ENCODE measurements at places on chromosomes 4 and X. TPM values are rescaled to one million over a fixed set of nuclear protein-coding genes. Genes with fewer than 3 reads are reported as not detected.

- H3K27me3 ChIP-seq = no peaks in the 10 kb centered on the region
- no peaks in the 10 kb centered on the region for H3K36me3 ChIP-seq
- no peak overlapping the region for H3K27ac ChIP-seq
- no peak for DNase-seq
- H3K4me1 ChIP-seq = no peaks in the 10 kb centered on the region
These were observed 48.9 kb upstream of the SPIN3 start for GRCh38 chrX:57044245-57044644.

- H3K4me3 ChIP-seq = no peak overlapping the region
- no peaks in the 10 kb centered on the region for H3K27me3 ChIP-seq
- DNase-seq = no peak
- no peaks in the 10 kb centered on the region for H3K4me1 ChIP-seq
- no peak overlapping the region for H3K27ac ChIP-seq
These were observed 261.4 kb downstream of the DHX15 start for GRCh38 chr4:24322995-24323394.

GRCh38 chr4:139922406-139923024 lies 231.5 kb downstream of the MAML3 start:
- no peak for DNase-seq
- H3K4me1 ChIP-seq = peaks cover 66% of the 10 kb centered on the region
- no peak overlapping the region for H3K4me3 ChIP-seq

- H3K27ac ChIP-seq = no peak overlapping the region
- peaks cover 3% of the 10 kb centered on the region for H3K27me3 ChIP-seq
- H3K4me3 ChIP-seq = no peak overlapping the region
- no peaks in the 10 kb centered on the region for H3K36me3 ChIP-seq
- no peak for DNase-seq
- no peaks in the 10 kb centered on the region for H3K4me1 ChIP-seq
These were observed 276.7 kb upstream of the DIAPH2 start for GRCh38 chrX:96407981-96408380.

DNA sequence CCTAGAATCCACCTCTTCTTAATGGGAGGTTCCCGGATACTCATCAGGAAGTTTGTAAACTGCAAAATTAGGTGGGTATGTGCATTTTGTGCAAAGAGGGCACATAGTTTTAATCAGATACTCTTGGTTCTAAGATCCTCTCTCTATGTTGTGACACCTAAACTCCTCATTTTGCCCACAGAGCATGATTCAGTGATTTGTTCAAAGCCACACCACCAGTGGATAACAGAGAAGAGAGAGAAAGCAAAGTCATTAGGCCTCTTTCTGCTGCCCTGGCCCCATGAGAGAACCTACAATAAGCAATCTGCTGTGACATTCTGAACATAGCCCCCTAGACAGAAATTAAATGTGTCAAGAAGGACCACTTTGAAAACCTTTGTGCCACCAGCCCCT lies 72.3 kb upstream of the STIM2 start:
- DNase-seq = no peak
- no peak overlapping the region for H3K4me3 ChIP-seq
- no peaks in the 10 kb centered on the region for H3K27me3 ChIP-seq
- no peaks in the 10 kb centered on the region for H3K36me3 ChIP-seq
- no peak overlapping the region for H3K27ac ChIP-seq

- DNase-seq = no peak
- no peak overlapping the region for H3K27ac ChIP-seq
- H3K4me3 ChIP-seq = no peak overlapping the region
- H3K27me3 ChIP-seq = no peaks in the 10 kb centered on the region
These were observed 207.4 kb downstream of the ADAM29 start for GRCh38 chr4:175125410-175126068.

- H3K27ac ChIP-seq = no peak within 1 kb of the TSS
- H3K4me1 ChIP-seq = no peaks in the 10 kb centered on the region
- H3K4me3 ChIP-seq = peak within 1 kb of the TSS; percentile 43
- peak; percentile 17 for DNase-seq
- H3K36me3 ChIP-seq = no peaks in the 10 kb centered on the region
These were observed at the start of gene SPOCK3 for GRCh38 chr4:167234316-167234881. SPOCK3 (minus strand) TSS chr4:167234494.

The CPZ gene
- not detected for total RNA-seq

The TMPRSS11B gene
- not detected for total RNA-seq

The CT83 gene
- total RNA-seq = not detected

The SPANXD gene
- total RNA-seq = not detected

The UBL4A gene
- total RNA-seq = 80.3 TPM
